ENCODE measurements at places on chromosomes 3 and 15.

GRCh38 chr15:78203346-78204225, 30.8 kb downstream of the ACSBG1 start:
- DNase-seq: no peak

DNA sequence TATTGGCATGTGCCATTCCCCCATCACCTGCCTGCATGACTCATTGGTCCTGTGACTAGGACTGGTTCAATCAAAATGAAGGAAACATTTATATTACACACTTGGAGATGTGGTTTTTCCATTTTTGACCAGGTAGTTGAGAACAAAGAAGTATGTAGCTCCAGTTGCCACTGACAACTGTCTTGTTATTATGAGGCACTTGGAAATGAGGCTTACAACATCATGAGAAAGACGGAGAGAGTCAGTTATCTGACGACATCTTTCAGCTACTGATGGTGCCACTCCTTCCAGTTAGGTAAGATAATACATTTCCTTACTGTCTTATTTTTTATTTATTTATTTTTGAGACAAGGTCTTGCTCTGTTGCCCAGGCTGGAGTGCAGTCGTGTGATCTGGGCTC, 21.8 kb upstream of the PROK2 start:
- DNase-seq: no peak

DNA sequence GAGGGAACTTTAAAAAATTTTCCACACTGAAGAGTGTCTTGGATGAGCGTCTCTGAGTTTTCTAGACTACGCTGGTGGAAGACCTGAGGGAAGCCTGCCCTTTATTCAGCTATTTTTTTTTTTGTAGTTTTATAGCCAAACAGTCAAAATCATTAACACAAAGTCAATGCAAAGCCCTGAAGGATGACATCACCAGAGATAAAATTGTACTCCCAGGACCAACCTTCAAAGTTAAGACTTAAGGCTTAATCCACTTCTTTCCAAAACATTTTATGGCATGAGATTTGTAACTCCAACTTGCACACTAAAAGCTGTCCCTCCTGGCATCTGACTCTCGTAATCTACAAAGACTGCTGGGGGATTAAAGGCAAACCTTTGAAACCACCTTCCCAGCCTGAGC, 263.4 kb upstream of the LYSMD4 start:
- no peak for DNase-seq

- no peak for DNase-seq
Observed at GRCh38 chr3:183796372-183796771, 29.0 kb downstream of the MAP6D1 start.

GRCh38 chr3:399647-400046, 203.1 kb downstream of the CHL1 start:
- DNase-seq: no peak

- DNase-seq: no peak
Observed at GRCh38 chr3:72095521-72095920, 310.6 kb upstream of the PROK2 start.

GRCh38 chr3:21654241-21654640, 96.8 kb downstream of the ZNF385D start:
- no peak for DNase-seq

GRCh38 chr3:87461443-87461842, 185.1 kb upstream of the POU1F1 start:
- no peak for DNase-seq

DNA sequence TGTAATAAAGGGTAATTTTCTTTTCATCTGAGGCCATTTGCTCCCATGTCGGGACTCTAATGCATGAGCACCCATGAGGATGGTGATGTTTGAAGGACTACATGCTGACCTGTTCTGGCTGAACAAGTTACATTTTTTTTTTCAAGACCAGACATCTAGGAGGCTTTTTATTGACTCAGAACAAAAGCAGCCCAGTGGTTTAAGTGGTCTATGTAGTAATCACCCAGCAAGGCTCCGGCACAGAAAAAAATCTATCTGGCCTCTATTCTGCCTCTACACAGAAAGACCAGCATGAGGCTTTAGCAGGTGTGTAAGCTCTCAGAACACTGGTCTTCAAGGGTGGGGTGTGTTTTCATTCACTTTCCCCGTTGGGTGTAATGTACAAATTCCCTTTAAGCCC, 95.1 kb upstream of the ZBED2 start:
- DNase-seq: no peak

DNA sequence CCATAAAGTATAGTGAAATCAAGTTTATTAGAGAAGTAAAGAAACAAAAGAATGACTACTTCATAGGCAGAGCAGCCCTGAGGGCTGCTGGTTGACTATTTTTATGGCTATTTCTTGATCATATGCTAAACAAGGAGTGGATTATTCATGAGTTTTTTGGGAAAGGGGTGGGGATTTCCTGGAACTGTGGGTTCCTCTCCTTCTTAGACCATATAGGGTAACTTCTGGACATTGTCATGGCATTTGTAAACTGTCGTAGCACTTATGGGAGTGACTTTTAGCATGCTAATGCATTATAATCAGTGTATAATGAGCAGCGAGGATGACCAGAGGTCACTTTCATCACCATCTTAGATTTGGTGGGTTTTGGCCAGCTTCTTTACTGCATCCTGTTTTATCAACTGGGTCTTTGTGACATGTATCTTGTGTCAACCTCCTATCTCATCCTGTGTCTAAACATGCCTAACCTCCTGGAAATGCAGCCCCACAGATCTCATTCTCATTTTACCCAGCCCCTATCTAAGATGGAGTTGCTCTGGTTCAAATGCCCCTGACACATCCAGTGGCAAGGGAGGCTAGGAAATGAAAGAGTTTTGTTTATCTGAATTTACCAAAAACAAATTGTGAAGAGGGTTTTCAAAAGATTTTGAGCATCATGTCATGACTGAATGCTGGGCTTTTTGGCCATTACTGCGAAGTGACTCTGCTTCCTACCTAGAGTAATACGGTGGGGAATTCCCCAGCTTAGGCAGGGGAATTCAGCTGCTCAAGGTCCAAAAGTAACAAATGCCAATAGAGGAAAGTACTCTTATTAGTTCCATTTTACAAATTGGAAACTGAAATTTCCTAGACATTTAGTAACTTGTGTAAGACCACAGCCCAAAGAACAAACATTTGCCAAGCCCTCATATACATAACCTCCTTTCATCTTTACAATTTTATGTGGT, 6.2 kb upstream of the SPSB4 start:
- DNase-seq: no peak
